ENCODE measurements at places on chromosomes 6 and 20. TPM values are rescaled to one million over a fixed set of nuclear protein-coding genes. Genes with fewer than 3 reads are reported as not detected.
A peak's percentile ranks its signal among the peaks of the same experiment; 100 is the strongest.

The OTOR gene
- not detected for total RNA-seq

DNA sequence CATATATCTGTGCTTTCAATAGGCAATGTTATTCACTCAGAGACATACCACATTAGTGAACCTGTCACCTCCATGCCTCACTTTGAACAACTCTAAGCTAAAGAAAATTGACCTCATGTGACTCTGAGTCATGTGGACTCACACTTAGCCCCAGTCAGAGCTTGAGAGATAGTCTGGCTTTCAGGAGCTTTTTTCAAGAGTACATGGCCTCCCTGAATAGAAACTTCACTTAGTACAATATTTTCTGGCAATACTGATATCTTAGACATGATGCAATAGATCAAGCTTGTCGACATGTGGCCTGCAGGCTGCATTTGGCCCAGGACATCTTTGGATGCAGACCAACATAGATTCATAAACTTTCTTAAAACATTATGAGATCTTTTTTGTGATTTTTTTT, 8.5 kb downstream of the SPTLC3 start:
- no peak for DNase-seq

- DNase-seq = no peak
Measured at GRCh38 chr6:169558774-169559441, 142.9 kb downstream of the WDR27 start.

The REPS1 gene
- total RNA-seq = 160 TPM

DNA sequence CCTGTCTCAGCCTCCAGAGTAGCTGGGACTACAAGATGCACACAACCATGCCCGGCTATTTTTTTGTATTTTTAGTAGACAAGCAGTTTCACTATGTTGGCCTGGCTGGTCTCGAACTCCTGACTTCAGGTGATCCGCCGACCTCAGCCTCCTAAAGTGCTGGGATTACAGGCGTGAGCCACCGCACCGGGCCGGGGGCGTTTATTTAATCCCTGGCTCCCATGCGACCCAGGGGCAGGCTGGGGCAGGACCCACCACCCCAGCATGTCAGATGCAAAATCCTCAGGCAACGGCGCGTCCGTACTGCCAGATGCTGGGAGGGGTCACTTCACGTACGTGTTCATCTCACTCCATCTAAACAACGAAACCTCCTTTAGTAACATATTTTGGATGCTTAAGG, 518.7 kb upstream of the NOX3 start:
- DNase-seq = no peak

GRCh38 chr6:53159558-53159957, 10.9 kb upstream of the GCM1 start:
- no peak for DNase-seq

GRCh38 chr20:4454111-4454510, 267.6 kb upstream of the PRND start:
- no peak for DNase-seq

GRCh38 chr20:14986026-14986655, 648.7 kb upstream of the FLRT3 start:
- DNase-seq = no peak

DNA sequence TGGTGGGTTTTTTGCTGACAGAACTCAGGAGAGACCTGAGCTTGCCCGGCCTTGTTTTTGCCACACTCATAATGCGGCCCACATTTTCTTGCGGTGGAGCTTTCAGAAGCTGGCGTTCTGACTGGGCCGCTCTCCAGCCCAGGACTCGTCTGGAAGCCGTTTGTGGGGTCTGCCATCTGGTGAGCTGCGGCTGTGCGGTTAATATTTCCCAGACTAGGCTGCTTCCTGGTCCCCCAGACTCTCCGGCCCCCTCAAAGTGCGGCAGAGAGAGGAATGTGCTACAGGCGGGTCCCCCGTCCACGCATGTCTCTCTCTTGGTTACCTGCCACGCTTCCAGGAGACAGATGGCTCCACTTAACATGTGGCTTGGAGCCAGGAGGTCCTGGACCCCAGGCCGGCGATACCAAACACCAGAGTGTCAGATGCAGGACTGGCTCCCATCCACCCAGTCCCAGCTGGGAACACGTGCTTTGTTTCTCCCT, 128.9 kb upstream of the PMEPA1 start:
- DNase-seq = no peak

- no peak for DNase-seq
Measured at GRCh38 chr20:3014662-3015061, 28.8 kb upstream of the GNRH2 start.

- DNase-seq = no peak
Measured at GRCh38 chr6:3960754-3961361, 111.7 kb downstream of the FAM50B start.

DNA sequence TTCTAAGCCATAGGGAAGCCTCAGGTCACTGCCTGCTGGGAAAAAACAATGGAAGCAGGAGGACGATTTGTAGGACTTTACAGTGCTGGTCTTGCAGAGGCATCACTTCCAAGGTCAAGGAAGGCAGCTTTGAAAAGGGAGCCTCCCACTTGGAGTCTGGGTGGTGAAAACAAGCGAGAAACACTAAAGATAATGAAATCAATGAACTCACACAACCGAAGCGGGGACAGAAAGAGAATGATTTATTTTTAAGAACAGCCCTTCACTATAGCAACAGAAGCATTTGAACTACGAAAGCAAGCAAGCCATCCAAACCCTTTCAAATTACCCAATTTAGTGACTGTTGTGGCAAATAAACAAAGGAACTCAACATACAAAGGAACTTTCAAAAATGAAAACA, 227.5 kb downstream of the THBS2 start:
- DNase-seq = peak; percentile 50

DNA sequence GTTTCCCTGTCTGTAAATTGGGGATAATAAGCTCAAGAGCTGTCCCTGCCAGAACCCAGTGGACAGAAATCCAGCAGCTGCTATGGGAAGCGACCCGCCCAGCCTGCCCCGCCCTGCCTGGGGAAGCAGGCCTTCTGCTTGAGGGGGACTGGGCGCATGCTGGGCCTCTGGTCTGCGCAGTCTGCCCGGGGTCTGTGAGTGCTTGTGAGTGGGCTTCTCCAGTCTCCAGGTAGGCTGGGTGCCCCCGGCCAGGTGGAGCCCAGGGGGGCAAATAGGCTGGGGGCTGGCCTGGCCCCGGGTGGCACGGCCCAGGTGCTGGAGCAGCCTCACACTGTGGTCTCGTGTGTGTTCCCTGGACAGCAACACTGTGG, 648 bp upstream of the RBBP8NL start:
- no peak for DNase-seq

The SLC22A7 gene
- not detected for total RNA-seq

GRCh38 chr20:64162239-64162910, 1.9 kb upstream of the MYT1 start:
- DNase-seq = no peak

GRCh38 chr20:45801851-45802250, 10.1 kb downstream of the DNTTIP1 start:
- DNase-seq = no peak

- DNase-seq = no peak
Measured at GRCh38 chr6:116983375-116983774, 106.3 kb downstream of the RFX6 start.

- DNase-seq = no peak
Measured at GRCh38 chr6:38591439-38591838, 48.3 kb downstream of the BTBD9 start.

The IPCEF1 gene
- total RNA-seq = 4.8 TPM

The CHRNA4 gene
- 7.4 TPM for total RNA-seq

The CCDC170 gene
- 3.1 TPM for total RNA-seq

GRCh38 chr6:143117108-143117507, 56.4 kb downstream of the AIG1 start:
- no peak for DNase-seq

The TUBE1 gene
- 62.1 TPM for total RNA-seq

The LRRN4 gene
- 0.08 TPM for total RNA-seq

The DEF6 gene
- total RNA-seq = 20.9 TPM

GRCh38 chr20:61173267-61173666, 78.8 kb upstream of the CDH4 start:
- DNase-seq = no peak

- no peak for DNase-seq
Measured at GRCh38 chr20:50116368-50116999, 3.5 kb upstream of the UBE2V1 start.

- DNase-seq = no peak
Measured at GRCh38 chr6:138455746-138456400, 43.4 kb downstream of the NHSL1 start.

- peak; percentile 86 for DNase-seq
Measured at GRCh38 chr6:68634726-68635411, at the start of gene ADGRB3. TSS of gene ADGRB3 (plus strand) at chr6:68635282. CDS start at chr6:68638676, 3,394 bp downstream.

- DNase-seq = no peak
Measured at GRCh38 chr6:110337486-110337885, 20.7 kb downstream of the METTL24 start.

The OXT gene
- total RNA-seq = 3.7 TPM

DNA sequence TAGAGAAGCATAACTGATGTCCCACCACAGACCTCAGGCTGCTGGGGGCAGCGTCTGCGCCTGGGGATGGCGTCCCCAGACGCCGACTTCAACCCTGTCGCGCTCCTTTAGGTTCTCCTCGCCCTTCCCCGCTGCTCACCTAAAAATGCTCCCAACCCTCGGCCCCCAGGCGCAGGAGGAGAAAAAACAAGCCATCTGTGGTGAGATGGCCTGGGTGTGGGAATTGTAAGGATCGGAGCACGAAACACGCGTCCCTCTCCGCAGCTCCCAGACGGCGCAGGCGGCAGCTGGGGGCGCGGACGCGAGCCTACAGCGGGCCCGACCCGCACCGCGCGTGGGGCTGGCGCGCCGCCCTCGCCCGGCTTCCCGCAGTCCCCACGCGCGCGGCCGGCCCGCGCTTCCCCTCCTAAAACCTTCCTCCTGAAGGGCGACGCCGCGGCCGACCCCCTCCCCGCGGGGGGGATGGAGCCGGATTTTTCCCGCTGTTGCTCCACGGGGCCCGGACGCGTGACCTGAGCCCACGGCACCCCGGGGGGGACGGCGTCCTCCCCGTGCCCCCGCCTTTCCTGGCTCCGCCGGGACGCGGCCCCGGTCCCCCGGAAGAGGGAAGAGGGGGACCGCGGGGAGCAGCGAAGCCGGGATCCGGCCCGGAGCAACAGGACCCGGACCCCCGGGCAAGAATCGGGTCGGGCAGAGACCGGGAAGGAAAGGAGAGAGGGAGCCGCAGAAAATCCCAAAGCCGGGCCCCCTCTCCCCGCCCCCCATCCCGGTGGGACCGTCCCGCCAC, 611 bp downstream of the EPB41L2 start:
- DNase-seq = peak; percentile 31

The NOTCH4 gene
- 26.9 TPM for total RNA-seq

GRCh38 chr6:38593409-38593808, 46.3 kb downstream of the BTBD9 start:
- DNase-seq = no peak

DNA sequence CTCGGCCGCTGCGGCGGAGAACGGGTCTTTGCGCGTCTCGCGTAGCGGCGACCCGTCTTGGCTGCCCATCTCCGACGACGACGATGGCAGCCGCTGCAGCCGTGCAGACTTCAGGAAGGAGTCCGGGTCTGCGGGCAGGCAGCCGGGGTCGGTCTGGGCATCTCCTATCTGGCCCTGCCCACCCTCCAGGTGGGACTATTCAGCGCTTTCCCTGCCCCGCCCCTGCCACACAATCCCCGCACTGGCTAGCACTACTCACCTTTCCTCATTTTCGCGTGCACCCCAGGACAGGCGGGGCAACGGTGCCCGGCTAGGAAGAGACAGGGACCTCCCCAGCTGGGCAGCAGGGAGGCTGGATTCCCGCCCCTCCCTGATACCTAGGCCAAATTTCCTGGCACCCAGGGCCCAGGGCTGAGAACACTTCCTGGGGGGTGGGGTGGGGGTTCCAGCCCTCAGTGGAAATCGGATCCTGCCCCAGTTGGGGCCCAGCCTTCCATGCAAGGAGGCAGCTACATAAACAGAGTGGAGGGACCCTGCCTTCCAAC, 9.2 kb downstream of the GGT7 start:
- no peak for DNase-seq

The C20orf202 gene
- total RNA-seq = 1.7 TPM

DNA sequence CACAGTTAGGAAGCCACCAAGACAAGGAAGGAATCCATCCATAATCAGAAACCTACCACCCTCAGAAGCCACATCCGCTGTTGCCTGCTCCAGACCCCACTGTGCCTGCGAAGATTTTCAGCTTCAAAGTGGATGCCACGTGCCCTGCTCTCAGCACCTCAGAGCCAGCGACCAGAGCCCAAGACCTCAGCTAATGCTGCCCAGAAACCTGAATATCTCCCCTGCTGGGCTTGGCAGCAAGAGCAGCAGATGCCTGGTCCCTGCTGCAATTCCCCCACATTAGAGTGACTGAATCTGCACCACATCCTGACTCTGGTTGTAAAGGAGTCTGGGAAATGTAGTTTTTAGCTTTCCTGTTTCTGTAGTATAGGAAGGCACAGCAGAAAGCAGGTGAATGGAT, 10.7 kb upstream of the ULBP3 start:
- no peak for DNase-seq

The MUC22 gene
- 0.87 TPM for total RNA-seq

GRCh38 chr6:33439956-33440648, 14.3 kb upstream of the ZBTB9 start:
- no peak for DNase-seq

- DNase-seq = no peak
Measured at GRCh38 chr6:87261534-87261933, 60.9 kb upstream of the SMIM8 start.

- DNase-seq = peak; percentile 51
Measured at GRCh38 chr6:130293800-130294199, 71.0 kb upstream of the SAMD3 start.

GRCh38 chr20:57702091-57702490, 7.7 kb downstream of the PMEPA1 start:
- no peak for DNase-seq

The TMC2 gene
- total RNA-seq = 0.56 TPM

Data from testis (tissue), 5 donors.